ENCODE measurements at places on chromosomes 2 and 18.

GRCh38 chr18:61651880-61652268, 240.9 kb downstream of the RNF152 start:
- no peak for DNase-seq

DNA sequence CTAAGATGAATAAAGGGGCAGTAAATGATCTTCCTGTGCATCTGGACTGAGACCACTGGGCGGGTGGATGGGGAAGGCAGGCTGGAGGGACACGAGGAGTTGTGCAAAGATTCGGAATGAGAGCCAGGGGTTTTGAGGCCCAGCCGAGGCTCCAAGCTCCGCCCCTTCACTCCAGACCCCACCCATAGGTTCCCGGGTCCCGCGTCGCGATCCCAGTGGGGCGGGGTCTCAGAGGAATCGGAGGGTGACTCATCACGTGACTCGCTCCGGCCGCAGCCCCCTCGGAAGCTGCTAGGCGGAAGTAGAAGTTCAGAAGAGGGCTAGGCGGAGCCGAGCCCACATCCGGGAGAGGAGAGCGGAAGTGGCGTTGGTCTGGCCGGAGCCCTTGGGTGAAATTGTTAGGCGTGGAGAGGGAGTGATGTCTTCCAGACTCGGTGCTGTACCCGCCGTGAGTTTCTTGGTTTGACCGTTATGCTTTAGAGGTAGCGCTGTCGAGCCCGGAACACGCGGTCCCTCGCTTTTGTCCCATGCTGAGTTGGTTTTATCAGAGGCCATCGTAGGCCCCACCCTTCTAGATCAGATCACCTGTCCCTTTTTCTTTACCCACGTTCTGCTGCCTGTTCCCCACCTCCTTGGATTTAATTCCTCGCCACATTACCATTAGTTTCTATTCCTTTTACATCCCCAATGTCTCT, at the start of gene ZNF512:
ZNF512 (plus strand) TSS at position 348 of the 695 bp plus-strand sequence; CDS start at position 419, 71 bp downstream.
- peak; percentile 96 for DNase-seq

DNA sequence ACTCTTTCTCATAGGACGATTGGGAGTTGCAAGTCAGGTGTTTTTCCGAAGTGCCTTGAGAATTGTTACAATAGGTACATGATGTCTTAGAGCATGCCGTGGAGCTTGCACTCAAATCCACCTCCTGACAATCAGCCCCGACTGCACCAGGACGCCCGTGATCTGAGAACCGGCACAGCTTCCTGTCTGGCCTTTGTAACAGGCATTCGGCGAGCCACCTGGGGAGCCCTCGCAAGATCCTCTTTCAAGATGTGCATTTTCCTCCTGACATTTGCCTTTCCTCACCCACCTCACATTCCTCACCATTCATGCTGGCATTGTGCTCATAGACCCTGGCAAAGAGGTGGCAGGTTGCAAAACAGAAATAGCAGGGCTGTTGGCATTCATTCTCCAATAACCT, 427.3 kb downstream of the GALR1 start:
- DNase-seq: no peak

DNA sequence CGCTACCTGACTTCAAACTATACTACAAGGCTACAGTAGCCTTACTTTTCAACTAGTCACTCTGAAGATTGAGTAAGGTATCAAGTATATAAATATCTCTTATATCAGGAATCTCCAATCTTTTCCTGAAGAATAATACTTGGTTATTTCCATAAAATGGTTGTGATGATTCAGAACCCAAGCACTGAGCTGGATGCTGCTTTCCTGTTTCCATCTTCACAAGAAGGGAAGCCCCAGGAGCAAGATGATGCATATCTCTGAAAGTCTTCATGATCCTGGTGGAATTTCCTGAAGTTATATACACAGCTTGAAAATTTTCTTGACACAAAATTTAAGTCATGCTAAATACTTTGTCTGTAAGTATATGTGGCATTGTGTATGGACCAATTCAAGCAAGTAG, 243.9 kb upstream of the TANK start:
- DNase-seq: no peak

DNA sequence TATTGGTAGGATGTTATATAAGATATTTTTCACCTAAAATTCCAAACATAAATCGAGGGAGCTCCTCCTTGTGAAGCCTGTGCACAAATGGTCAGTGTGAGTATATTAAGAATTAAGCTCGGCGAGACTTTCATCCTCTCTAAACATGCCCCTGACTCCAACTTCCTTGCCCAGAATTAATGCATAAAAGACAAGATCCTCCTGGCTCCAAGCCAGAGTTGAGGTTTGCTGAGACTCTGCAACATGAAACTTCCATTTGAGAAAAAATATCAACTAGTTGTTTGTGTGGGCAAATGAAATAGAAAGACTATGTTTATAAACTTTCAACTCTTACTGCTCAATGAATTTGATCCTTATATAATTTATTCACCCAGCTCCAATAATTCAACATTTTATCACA, 68.1 kb downstream of the CCDC178 start:
- no peak for DNase-seq

- no peak for DNase-seq
Observed at GRCh38 chr2:54430649-54431048, 25.5 kb upstream of the SPTBN1 start.

- no peak for DNase-seq
Observed at GRCh38 chr2:169495310-169495928, 14.1 kb upstream of the KLHL41 start.

DNA sequence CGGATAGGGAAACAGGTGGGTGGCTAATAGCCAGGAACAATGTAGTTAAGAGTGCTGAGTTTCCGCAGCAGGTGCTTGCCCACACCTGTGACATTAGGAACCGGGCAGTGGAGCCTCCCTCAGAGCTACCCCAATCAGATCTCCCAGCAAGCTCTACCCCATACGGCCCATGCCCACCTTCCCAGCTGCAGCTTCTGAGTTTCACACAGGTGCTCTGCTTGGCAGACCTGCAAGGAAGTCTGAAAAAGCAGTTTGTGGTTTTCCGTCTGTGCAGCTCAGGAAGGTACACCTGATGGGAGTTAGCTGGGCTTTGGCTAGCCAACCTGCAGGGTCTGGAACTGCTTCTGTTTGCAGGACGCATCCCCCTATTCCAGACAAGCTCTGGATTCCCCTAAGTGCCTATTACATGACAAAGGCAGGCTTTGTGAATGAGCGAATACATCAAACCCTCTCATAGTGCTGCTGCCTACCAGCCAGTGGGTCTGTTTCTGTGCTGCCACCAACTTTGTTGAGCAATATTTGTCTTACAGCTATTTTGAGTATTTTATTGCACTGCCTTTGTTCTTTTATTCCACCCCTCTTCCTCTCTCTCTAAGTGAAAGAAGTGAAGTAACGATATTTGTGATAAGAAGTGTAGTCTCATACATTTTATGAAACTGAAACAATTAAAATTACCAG, 24.7 kb upstream of the CEP68 start:
- DNase-seq: no peak

GRCh38 chr18:6521803-6522418, 107.2 kb upstream of the L3MBTL4 start:
- peak; percentile 61 for DNase-seq

GRCh38 chr18:2822213-2822921, 24.4 kb upstream of the EMILIN2 start:
- DNase-seq: no peak

- DNase-seq: no peak
Observed at GRCh38 chr2:127646487-127647241, 711 bp downstream of the GPR17 start.

DNA sequence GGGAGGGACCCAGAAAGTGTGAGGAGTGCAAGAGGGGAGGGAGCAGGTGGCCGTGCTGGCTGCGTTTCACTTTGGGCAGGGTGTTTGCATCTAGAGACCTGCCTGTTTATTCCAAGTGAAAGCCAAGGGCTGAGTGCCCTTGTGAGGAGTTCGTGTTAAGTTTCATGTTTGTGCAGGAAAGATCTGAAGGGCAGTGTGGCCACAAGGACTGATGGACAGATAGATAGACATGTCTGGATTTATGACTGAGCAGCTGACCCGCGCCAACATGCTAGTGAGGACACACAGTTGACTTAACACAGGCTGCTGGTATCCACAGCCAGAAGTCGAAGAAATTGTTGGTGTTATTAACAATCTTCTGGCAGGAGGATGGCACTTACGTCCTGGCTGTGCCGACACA, 387.6 kb upstream of the TNP1 start:
- no peak for DNase-seq

DNA sequence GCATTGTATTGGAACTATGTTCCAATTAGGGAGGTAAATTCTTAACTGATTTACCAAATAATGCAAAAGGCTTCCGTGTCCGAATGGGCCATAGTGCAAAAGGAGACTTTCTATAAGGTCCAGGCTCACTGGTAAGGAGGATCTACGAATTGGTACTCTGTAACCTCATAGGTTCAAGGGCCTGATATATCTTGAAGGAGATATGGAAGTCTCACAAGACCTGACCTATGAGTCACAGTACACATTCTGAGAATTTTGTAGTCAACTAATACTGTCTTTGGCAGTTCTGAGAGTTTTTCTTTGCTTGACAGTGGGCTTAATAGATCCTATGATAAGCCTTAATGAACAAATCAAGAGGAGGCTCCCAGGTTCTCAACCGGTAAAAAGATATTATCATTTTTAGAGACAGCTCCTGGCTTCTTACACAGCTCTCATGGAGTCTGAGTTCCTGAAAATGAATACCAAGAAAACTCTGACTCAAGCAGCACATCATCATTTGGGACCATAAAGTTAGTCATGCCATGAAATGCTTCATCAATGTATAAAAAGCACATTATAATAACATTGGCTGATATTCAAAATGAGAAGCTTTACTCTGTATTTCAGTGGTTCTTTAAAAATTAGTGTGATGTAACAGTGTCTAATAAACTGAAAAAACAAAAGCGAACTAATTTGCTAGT, 1275.2 kb upstream of the CRIM1 start:
- DNase-seq: peak; percentile 13

DNA sequence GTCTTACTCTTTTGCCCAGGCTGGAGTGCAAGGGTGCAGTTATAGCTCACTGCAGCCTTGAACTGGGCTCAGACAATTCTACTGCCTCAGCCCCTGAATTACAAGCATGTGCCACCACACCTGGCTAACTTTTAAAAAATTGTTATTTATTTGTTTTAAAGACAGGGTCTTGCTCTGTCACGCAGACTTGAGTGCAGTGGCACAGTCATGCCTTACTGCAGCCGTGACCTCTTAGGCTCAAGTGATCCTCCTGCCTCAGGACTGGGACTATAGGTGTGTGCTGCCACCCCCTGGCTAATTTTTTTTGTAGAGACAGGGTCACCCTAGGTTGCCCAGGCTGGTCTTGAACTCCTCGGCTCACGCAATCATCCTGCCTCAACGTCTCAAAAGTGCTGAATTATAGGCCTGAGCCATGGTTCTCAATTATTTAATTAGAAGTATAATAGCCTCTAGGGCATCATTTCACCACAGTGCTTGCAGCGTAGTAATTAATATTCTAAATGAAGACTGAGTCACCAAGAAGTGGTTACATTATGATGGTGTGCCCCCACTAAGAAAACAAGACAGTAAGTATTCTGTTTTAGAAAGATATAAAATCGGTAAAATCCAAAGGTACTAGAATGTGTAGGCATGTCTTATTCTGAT, 69.6 kb downstream of the EML4 start:
- peak; percentile 30 for DNase-seq

DNA sequence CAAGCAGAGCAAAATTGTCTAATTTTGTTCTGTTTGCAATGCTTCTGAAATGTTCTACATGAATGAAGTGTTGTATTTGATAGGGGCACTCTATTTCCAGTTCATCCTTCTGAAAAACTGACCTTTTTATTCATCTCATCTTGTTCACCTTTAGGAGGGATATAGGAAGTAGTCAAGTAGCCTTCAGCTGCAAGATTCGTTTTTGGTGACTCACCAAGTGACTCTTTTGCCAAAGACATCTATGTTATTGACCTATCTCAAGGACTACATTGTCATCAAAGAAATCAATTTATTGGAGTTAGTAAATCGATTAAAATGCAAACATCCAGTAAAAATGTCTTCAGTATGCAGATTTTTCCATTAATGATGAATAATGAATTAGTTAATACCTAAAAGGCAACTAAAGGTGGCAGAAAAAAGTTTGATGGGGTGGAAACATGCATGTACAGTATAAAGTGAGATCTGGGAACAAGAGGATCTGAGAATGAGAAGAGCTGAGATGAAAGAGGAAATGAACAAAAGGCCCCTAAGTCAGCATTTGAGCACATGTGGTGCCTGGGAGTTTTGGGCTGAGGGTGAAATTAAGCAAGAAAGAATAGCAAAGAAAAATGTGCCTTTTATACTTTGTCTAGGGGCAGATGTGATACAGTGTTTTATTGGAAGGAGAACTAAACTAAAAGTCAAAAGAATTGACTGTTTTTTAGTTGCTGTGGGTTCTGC, 255.1 kb upstream of the LINC00305 start:
- DNase-seq: no peak

DNA sequence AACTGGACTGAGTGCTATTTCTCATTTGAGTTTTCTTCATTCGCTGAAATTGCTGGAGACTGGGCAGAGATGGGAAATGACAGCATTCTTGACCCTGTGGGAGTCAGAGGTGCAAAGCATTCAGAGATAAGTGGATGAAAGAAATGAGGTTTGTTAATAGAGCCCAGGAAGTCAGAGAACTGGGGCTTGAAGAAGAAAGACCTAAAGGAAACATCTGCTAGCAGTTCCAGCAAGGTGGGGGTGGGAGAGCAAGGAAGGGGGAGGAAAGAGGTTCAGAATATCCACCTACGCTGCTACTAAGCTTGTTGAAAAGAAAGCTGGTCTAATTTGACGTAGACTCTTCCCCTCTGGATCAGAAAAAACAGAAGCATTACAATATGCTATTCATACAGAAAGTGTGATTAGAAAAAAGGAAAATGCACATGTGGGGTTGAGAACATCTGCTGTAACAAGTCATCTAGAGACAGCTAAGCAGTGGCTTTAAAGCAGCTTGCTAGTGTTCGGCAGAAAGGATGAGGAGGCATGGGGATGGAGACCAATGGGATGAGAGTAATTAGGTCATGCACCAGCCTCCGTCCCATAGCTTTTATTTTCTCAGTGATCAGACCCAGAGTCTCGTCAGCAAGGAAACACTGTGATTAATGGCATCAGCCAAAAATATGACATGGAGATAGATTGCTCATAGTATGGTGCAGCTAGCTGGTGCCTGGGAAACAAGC, 29.7 kb downstream of the NAB1 start:
- DNase-seq: no peak

DNA sequence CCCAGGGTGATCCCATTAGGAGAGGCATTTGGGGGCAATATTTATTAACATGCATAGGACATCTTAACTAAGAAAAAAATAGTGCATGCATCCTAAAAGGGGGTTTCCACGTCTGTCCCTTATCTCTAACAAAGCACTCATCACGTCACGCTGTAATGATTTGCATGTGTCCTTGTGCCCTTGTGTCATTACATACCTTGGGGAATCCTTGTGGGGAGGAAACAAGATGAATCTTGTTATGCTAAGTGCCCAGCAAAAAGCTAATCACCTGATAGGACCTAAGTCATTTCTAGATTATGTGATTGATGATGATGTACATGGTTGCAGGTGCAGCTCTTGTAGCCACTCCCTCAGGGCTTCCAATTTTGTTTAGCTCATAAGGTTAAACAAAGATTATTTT, 250.9 kb downstream of the FBXO15 start:
- DNase-seq: no peak

- no peak for DNase-seq
Observed at GRCh38 chr2:29443627-29444026, 328.4 kb downstream of the CLIP4 start.
